ENCODE measurements at places on chromosomes 2 and 18.

- no peak for DNase-seq
Observed at GRCh38 chr18:10076502-10077030, 162.8 kb downstream of the VAPA start.

DNA sequence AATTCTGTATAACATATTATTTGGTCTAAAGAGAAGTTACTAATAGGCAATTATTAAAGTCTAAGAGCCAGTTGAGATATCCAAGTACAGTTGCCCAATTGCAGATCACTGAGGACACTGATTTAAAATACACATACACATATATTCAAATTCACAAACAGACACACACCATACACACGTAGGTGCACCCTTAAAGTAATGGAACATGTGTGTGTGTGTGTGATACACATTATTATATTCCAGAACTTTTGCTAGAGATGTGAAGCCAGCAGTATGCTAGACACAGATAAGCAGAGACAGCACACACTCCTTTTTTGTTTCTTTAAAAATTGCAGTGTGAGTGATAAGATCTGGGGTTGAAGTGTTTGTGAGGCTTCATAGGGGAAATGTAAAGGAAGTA lies 292.5 kb downstream of the CNTNAP5 start:
- no peak for DNase-seq

- no peak for DNase-seq
Observed at GRCh38 chr2:27847333-27847732, 42.9 kb downstream of the RBKS start.

- no peak for DNase-seq
Observed at GRCh38 chr18:36086186-36086585, 18.8 kb upstream of the RPRD1A start.

- DNase-seq: peak; percentile 67
Observed at GRCh38 chr2:46202987-46203386, 94.2 kb upstream of the EPAS1 start.

- no peak for DNase-seq
Observed at GRCh38 chr2:232534940-232535651, 4.4 kb upstream of the CHRNG start.

DNA sequence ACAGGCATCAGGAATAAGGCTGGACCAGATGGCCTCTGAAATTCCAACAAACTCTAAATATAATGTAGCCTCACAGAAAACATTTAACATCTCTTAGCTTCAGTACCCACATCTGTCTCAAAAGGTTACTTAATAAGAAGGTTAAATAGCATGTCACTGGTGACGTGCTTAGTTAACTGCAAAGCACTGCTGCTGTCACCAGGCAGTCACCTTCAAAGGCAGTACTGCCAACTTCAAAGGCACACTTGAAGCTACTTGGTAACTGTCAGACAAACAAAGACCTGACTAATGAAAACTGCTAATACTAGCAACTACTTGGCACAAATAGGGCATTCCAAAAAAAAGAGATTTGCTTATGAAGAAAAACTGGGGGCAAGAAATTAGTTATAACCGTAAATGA lies 36.2 kb downstream of the EPG5 start:
- no peak for DNase-seq

GRCh38 chr18:5461041-5461440 lies 82.8 kb downstream of the EPB41L3 start:
- DNase-seq: no peak

All from activated CD8-positive, alpha-beta memory T cell treated with anti-CD3 and anti-CD28 coated beads, Interleukin-2, amount 10 ng/mL, durations not matched to agents 7 days and 5 days (primary cell).